Hippocampal formation (tissue), 2 donors: ENCODE measurements at places on chromosomes 12 and 14.

GRCh38 chr12:54199034-54199433 is 10.2 kb upstream of the SMUG1 start:
- no peak for DNase-seq

DNA sequence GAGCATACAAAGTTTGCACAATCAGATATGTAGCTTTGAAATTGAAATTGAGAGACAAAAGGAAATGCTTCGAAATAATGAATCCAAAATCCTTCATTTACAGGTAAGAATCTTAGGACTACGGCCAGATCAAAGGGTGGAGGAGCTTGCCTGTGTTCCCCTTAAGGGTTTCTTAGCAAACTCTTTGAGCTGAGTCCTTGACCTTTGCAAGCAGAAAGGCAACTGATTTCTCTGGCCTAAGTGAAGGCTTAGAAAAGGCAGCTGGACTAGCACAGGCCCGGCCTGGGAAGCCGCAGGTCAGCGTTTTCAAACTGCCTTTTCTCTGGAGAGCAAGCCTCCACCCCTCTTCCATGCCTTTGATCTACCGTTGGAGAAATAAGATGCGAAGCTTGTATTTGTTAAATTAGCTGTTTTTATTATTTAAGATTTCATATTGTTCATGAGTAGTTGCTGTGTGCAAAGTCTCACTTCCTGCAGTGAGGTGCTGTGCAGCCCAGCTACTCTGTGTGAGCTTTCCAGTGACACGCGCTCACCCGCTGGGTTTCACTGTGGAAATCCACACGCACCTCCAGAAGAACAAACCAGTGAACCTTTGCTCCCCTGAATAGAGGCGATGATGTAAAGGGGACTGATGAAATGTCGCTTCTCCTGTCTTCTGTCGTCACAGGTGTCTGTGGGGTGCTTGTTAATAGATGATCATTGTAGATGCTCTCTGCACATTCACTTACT is 25.0 kb upstream of the AMN start:
- DNase-seq = no peak

DNA sequence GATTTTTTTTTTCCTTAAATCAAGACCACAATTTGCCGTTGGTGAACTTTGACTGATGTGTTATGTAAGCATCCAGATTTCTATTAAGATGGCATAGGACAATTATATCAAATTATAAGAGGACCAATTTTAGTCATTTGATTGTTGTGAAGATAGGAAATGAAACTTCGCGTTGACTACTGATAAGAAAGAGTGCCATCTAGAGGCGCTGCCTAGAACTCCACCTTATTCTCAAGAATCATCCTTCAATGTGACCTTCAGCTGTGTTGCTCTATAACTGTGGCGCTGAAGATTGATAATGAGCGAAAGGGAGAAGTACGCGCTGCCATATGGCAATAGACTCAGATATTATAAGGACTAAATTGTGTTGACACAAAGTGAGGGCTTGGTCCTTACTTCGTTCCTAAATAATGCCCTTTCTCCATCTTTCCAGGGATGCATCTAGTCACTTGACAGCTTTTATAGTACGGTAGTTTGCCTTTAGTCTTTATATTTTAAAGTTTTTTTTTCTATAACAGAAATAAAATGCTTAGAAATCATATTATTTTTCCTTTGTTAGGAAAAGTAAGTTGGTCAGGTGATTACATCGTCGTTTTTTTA is 350.8 kb upstream of the STXBP6 start:
- peak; percentile 66 for DNase-seq

GRCh38 chr12:118164798-118165486 is 29.0 kb downstream of the PEBP1 start:
- no peak for DNase-seq

GRCh38 chr12:92905811-92906554 is 23.1 kb downstream of the EEA1 start:
- DNase-seq = no peak

GRCh38 chr12:54865683-54866324 is 11.5 kb downstream of the MUCL1 start:
- DNase-seq = no peak

DNA sequence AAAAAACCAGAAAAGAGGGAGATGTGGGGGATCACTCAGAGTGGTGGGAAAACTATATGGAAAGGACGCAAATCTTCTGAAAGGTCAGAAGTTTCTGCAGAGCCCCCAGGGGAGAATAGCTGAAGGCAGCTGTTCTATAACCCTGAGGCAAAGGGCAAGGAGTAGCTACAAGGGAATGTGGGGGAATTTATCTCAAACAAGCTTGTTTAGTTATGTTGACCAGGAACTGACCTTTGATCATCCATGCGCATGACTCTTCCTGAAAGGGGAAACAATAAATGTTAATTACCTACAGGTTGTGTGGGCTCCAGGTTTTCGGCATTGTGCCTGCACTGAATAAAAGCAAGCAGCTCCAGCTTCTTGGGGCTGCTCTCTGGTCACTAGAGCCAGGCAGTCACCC is 968.5 kb downstream of the AACS start:
- DNase-seq = no peak
